ENCODE measurements at places on chromosomes 12 and 14.
A peak's percentile ranks its signal among the peaks of the same experiment; 100 is the strongest.

- DNase-seq: no peak
Measured at GRCh38 chr14:31954991-31955390, 122.1 kb upstream of the ARHGAP5 start.

DNA sequence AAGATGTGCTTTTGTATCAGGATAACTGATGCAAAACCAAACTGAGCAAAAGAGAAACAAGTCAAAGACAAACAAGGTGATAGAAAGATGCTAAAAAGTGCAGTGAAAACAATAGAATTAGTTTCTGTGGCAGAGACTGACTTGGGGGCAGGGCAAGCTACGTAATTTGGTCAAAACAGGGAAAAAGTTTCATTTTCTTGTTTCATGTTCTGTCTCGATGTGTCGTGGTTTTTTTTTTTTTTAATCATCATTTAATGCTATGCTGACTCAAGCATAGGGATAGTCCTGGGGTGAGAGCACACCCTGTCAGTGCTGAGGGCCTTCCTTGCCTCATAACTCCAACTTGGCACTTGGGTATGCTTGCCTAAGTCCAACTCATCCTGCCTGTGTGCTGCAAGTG is 144.1 kb upstream of the PTPRQ start:
- no peak for DNase-seq

- DNase-seq: peak; percentile 0
Measured at GRCh38 chr12:89756585-89757398, 48.2 kb upstream of the ATP2B1 start.

GRCh38 chr12:59834659-59835474 is 239.0 kb downstream of the SLC16A7 start:
- DNase-seq: no peak

DNA sequence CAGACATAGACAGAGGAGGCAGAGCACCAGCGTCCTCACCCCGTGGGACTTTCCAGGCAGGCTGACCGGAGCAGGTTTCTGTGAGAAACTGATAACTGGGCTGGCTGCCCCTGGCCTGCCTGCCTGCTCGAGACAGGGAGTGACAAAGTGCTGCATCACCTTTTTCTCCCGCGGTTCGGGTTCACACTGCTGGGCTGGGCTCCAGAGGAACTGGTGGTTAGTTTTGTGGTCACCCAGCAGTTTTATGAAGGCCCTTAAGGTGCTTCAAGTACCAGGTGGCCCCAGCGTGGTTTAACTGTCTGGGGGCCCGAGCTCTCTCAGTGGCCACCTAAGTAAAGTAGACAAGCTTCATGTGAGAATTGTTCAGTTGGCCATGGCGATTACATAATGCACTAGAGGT is 1073.6 kb downstream of the BCL11B start:
- no peak for DNase-seq

- DNase-seq: no peak
Measured at GRCh38 chr12:41190338-41190737, 2.2 kb downstream of the PDZRN4 start.

DNA sequence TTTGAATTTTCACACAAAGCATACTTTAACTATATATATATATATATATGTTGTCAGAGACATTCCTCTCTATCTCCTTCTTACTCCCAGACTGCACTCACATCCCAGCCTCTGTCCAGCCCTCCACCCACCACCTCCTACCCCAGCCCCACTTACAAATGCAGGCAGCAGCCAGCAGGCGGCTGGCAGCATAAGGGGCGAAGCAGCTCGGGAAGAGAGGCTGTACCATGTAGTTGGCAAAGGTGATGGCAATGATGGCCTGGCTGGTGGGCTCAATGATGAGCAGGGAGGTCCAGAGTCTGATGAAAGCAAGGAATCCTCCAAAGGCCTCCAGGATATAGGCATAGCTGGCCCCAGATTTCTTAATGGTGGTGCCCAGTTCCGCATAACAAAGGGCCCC is 2.5 kb downstream of the SLC7A7 start:
- DNase-seq: no peak

DNA sequence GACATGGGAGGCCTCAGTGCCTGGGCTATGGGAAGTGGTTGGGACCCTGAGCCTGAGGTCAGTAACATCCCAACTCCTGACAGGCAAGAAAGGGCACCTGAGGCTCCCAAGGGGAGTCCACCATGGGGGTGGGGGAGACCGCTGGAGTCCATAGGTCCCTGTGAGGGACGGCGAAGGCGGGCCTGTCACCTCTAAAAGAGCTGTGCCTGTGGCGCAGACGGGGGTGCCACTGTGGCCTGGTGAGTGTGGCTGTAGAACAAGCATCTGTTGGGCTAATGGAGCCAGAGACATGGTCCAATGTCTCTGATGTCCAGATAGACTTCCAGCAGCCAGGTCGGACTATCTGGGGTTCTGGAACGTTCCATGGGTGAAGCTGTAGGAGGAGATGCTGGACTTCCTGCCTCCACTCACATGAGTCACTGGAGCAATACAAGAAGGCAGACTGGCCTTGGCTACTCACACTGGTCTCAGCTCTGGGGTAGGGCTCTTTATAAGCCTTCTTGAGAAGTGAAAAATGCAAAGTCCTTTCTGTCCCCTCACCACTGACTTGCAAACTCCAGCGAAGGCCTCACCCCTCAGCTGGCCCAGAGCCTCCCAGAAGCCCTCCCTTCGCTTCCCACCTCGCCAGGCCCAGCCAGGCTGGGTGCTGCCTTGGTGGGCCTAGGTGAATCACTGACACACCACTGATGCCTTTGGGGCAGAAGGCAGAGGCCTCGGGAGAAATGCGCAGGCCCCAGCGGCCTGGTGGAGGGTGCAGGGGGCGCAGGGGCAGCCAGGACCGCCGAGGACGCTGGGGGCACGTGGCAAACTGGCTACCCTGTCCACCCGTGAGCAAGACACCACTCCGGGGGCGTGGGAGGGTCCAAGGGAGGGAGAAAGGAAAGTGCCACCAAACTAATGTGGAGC is 1.1 kb upstream of the TRAF3 start:
- no peak for DNase-seq

DNA sequence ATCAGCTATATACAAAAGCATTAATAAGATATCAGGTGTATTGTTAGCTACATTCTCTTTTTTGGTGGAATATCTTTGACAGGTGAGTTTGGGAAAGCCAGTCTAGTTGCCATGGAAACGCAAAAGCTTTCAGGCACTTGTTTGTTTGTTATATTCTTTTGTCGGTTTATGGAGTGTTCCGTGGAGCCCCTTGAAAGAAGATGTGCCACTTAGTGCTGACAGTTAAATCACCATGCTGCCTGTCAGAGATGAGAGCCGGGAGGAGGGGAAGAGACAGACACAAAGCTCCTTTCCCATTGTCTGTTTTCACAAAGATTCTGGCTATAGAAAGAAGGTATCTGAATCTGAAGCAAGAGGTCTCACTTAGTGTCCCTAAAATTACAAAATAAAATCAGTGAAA is 170.8 kb downstream of the SNAPC1 start:
- DNase-seq: no peak

DNA sequence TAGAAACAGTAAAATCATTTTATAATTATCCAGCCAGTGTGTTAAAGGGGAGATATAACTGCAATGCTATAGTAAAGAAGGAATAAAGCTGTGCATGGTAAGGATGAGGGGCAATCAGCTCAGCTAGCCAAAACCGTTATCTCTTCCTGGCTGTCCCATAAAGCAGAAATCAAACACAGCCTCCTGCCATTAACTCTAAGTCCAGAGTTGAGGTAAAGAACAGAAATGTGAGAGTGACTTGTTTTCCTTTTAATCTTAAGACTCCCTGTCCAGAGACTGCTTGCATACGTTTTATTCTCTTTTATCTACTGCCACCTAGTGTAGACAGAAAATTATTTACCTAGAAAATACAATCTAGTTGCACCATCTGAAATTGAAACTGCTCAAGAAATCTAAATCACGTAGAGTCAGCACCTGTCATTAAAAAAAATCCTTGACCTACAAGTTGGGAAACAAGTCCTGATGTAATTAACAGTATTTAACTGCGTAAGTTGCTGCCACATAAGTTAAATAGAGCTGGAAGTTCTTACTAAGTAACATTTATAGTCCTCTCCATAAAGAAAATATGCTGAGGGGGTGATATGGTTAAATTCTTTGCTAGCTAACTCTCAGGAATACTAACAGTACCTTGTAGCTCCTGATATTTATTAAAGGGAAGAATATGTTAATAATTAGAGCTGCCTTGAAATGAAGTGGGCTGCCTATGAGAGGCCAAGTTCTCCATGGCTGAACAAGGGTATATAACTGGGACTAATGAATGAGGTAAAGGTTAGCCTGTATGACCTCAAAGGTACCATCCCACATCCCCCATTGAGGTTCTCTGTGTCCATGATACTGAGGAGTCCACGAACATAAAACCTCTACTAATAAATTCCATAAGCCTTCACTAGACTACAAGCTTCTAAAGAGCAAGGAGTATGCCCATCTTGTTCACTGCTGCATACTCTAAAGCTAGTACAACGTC is 62.7 kb downstream of the GALNT4 start:
- no peak for DNase-seq

GRCh38 chr12:954741-955140 is 5.2 kb upstream of the RAD52 start:
- no peak for DNase-seq

DNA sequence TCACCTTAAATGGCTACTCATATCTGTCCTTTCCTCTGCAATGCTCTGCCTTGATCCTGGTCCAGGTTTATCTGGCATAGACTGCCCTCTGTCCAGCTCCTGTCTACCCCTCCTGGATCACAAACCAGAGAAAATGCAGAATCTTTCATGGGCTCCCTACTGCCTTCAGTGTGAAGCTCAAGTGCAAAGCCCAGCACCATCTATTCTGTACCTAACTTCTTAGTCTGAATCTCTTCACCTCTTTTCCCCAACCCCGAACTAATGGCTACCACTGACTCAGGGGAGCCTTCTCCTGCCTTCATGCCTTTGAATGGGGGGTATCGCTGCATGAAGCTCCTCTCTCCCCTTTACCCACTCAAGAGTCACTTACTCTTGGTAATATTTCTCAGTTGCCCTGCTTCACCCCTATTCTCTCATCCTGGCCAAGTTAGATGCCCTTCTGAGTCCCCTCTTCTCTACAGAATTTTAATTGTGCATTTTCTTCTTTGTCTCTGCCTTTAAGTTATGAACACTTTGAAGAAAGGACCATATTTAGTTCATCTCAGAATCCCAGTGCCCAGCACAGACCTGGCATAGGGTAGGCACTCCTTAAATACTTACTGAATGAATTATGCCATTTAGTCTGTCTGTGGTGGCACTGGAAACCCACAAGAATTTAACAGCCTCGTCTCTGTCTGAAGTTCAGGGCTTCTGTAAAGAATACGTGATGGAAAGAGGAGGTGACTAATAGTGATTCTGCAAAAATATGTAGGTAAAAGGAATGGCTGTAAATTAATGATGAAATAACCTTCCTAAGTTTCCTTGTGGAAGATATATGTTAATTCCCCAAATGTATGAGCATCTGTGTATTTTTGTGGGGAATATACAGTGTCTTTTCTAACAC is 191.3 kb upstream of the AMIGO2 start:
- DNase-seq: no peak

DNA sequence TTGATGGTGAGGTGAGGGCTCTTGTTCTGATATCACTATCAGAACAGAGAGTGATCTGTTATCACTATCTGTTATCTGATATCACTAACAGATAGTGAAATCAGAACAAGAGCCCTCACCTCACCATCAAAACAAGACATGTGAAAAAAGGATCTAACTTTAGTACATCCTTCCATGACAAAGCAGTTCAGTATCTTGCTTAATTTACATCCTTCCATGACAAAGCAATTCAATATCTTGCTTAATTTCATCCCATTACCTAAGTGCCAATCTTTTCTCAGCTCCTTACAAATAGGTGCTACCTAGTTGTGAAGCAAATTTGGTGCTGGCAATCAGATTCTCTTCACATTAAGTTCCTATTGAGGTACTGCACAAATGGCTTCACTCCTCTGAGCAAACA is 1865.6 kb upstream of the FLRT2 start:
- no peak for DNase-seq

GRCh38 chr14:24399999-24400718 is 1.4 kb downstream of the NYNRIN start:
- no peak for DNase-seq

DNA sequence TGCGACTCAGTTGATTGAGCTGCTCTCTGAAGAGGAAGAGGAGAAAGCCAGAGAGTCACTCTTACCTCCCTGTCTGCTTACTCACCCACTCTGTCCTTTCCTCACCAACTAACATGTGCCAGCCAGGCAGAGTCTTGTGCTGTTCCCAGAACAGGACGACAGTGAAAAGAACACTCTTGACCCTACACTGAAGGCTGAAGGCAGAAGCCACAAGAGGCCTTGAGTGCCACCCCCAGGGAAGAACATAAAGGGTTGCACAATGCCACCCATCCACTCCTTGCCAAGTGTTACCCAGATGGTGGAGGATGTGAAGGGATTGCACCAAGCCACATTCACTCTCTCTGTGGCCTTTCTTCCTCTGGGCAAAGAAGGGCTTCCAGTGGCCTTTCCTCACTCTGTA is 12.8 kb downstream of the ABHD4 start:
- no peak for DNase-seq

DNA sequence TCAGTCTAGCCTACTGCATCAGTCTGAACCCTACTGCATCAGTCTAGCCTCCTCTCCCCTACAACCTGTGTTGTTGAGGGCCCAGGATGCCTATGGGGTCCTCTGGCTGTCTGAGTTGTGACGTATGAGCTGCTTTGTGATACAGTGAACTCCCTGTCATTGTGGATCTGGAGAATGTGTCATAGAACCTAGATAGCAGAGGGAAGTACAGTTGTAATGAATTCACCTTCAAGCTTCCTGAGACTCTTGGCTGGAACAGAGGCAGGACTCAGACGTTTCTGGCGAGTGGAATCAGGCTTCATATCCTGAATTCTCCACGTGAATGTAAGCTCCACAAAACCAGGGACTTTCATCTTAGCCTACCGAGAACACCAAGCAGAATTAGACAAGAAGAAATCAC is 17.0 kb downstream of the TBK1 start:
- no peak for DNase-seq

GRCh38 chr12:5473783-5474116 is 41.8 kb downstream of the NTF3 start:
- no peak for DNase-seq

GRCh38 chr12:62934239-62934798 is 631 bp downstream of the PPM1H start:
- no peak for DNase-seq

- DNase-seq: no peak
Measured at GRCh38 chr12:77924703-77925102, 94.0 kb downstream of the NAV3 start.

Data from GOT3 (cell line).